ENCODE measurements at places on chromosomes 2 and 18.

- DNase-seq = no peak
Observed at GRCh38 chr2:209614690-209615369, 156.8 kb upstream of the UNC80 start.

GRCh38 chr2:219907011-219907365, 279.6 kb downstream of the SLC4A3 start:
- DNase-seq = no peak

DNA sequence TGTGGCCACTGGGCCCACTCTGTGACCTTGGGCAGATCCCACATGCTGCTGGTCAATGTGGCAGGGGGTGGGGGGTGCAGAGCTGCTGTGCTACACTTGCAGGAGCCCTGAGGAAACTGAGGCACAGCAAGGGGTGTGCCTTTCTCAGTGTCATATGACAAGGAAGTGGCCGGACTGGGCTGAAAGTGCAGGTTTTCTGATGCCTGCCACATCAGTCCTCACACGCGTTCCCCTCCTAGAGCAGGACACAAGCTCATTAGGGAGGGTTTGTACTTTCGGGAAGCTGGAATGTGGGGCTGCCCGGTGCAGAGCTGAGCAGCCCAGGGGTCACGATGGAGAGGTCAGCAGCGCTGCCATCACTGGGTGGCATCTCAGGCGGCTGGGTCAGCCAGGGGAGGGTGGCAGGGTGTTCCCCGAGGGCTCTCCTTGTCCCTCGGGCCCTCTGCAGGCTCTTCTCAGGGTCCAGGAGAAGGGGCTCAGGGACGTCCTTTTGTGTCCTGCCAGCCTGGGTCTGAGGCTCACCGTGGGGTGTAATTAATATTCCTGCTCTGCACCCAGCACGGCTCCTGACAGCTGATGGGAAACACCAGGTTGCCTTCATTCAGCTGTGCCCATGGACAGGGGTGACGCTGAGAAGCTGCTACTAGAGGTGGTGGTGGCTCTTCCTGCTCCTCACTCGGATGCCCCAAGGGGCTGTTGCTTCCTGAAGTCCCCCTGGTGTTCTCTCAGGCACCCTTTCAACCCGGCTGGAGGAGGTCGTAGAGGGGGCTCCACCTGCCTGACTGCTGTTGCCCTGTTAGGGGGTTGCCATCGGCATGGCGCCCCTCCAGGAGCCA, 62.1 kb upstream of the HDAC4 start:
- no peak for DNase-seq

DNA sequence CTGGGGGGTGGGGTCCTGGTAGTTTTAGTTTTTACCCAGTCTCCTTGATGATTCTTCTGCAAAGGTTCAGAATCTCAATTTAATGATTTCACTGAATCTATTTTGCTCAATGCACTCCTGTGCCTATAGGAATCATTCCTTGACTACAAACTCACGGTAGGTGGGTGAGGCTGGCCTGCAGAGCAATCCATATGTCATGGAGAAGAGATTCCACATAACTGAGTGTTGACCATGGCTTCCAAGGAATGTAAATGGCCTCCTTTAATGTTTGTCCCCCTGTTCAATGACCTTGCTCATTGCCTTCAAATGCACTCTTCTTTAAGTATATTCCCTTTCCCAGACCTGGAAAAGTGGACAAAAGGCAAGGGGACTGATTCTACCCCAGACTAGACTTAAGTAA, 12.5 kb downstream of the FAP start:
- DNase-seq = no peak

GRCh38 chr2:161352719-161353118, 44.5 kb downstream of the PSMD14 start:
- no peak for DNase-seq

DNA sequence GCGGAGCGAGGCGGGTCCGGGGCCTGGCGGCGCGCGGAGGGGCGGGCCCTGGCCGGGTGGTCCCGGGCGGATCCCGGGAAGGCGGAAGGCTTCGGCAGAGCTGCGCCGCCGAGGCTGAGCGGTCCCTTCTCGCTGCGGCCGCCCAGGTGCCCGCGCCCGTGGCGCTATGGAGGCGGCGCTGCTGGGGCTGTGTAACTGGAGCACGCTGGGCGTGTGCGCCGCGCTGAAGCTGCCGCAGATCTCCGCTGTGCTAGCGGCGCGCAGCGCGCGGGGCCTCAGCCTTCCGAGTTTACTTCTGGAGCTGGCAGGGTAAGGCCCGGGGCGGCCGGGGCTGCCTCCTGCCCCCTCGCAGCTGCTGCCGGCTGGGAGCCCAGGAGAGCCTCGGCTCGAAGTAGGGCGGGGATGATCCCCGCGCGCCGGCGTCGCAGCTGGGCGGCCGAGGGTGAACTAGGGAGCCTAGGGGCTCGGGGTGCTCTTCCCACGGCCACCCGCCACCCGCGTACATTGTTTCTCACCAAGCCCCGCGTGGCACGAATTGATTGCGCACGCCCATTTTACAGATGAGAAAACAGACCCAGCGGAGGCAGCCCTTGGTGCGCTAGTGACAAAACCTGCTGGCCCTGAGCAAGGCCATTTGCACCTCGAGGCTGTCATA, at the start of gene SLC66A3:
SLC66A3 (plus strand) TSS at position 87 of the 655 bp plus-strand sequence; CDS start at position 167, 80 bp downstream.
- DNase-seq = peak; percentile 89

GRCh38 chr2:62672601-62673000, 32.9 kb upstream of the EHBP1 start:
- no peak for DNase-seq

GRCh38 chr2:201779901-201780673, 646 bp downstream of the ALS2 start:
- DNase-seq = peak; percentile 6

DNA sequence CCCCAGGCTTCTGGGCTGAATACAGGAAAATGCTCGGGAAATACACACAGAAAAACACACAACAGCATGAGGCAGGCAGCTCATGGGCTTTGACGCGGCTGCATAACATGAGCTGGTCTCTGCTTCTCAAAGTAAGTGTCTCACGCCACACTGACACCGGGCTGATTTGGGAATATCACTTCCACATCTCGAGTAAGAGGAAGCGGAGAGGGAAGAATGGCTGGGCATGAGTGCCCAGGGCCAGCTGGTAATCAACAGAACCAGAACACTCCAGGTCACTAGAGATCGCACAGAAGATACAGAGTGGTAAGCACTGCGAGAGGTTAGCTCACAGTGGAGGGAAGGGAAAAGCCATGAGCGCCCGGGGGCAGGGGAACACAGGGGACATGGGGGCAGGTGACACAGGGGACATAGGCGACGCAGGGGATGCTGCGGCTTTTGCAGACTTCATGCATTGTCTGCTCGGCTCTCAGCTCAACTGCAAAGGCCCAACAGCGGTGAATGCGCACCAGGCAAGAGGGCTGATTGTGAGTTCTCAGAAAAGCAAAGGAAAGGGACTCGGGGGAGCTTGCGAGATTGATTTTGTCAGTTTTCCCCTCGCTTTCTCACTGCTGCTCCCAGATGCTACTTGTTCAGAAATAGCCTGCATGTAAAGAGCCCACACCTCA, 141.4 kb downstream of the MBP start:
- DNase-seq = no peak

DNA sequence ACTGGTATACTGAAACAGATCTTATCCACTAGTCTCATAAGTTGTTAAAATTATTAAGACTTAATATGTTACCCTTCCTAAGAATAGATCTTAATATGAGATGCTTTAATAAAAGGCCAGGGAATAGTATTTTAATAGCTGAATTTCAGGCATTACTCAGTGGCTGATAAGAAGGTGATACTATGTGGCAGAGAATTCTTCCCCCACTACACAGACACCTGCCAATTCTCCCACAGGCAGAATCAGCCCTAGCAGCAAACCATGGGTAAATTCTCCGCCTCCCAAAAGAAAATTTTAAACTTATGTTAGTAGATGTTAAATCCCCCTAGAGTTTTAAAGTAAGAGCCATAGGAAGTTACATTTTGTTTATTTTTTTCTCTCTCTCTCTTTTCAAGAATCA, 888.8 kb downstream of the LRP1B start:
- no peak for DNase-seq

DNA sequence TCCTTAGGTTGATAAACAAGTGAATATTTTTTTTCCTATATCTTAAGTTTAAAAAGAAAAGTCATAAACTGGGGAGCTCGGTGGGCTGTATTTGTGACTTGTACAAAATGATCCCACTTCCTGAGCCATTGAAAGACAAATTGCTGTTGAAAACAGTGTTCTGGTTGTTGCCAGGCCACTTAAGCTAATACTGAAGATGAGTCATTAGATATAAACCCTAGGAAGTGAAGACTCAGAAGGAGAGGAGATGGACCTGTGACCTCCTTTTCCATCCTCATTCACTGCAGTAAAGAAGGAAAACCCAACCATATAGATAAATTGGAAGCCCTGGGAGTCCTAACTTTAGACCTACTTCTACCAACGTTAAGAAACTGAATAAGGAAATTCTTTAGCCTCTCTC, 46.2 kb upstream of the SERPINE2 start:
- DNase-seq = no peak

- DNase-seq = no peak
Observed at GRCh38 chr2:12330916-12331315, 385.8 kb upstream of the TRIB2 start.

DNA sequence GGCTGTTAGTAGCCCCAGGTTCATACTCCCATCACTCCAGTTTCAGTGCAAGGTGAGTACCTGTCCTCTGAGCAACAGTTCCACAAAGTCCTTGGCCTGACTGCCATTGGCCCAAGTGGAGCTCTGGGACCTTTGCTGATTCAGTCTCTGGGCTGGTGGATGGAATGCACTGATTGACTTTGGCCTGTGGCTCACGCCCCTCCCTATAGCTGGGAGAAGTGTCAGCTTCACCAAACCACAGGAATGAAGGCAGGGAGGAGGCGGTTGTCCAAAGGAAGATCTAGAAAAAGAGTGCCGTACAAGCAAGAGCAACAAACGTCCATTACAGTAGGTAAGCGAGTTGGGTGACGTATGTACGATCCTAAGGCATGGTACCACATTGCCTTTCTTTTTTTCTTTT, 34.0 kb downstream of the QPCT start:
- DNase-seq = no peak

GRCh38 chr2:60423505-60423904, 129.9 kb downstream of the BCL11A start:
- no peak for DNase-seq

GRCh38 chr2:152298754-152299153, 36.2 kb upstream of the FMNL2 start:
- no peak for DNase-seq

GRCh38 chr2:89797320-89798038, 1106.0 kb downstream of the RPIA start:
- no peak for DNase-seq

DNA sequence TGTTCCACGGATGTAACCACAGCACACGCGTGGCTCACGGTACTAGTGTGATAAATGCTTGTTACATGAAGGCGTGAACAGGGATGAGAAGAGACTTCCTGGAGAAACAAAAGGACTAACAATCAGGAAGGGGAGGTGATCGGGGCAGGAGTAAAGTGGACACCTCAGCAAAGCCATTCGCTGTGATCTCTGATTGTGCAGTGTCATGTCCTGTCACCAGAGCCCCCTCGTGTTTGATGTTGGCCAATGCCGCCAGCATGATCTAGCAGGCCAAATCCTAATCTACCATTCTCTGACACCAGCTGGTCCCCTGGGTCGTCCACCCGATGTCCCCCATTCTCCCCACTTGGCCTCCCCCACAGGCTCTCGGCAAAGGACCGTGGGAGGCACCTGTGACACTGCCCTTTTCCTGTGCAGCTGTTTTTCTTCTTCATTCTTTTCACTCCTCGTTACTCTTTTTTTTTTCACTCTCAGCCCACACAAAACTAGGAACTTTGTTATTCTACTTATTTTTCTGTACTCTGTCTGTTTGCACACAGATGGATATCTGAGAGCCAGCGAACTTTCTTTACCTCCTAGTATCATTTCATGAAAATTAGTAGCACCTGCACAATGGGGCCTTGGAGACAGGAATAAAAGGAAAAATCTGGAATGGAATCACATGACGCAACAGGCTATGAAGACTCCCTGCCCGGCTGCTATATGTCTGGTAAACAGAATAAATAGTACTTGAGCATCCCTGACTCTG, 146.8 kb downstream of the TGIF1 start:
- peak; percentile 58 for DNase-seq

- no peak for DNase-seq
Observed at GRCh38 chr18:58316396-58317342, 272.6 kb downstream of the NEDD4L start.

GRCh38 chr2:100614455-100615000, 51.7 kb downstream of the PDCL3 start:
- no peak for DNase-seq

GRCh38 chr2:101706121-101706818, 8.8 kb downstream of the MAP4K4 start:
- no peak for DNase-seq

GRCh38 chr2:132417430-132418035, 928 bp downstream of the GPR39 start:
- DNase-seq = no peak

- DNase-seq = no peak
Observed at GRCh38 chr18:33716061-33716683, 138.2 kb downstream of the ASXL3 start.

GRCh38 chr2:64998658-64999061, 9.5 kb downstream of the SLC1A4 start:
- peak; percentile 48 for DNase-seq

- DNase-seq = no peak
Observed at GRCh38 chr2:204869132-204869823, 324.0 kb downstream of the PARD3B start.

GRCh38 chr2:46925474-46926351, 10.1 kb upstream of the MCFD2 start:
- DNase-seq = no peak

GRCh38 chr2:148582679-148583511, 61.7 kb upstream of the EPC2 start:
- no peak for DNase-seq
